Glutamatergic neuron (in vitro differentiated cells): ENCODE measurements at places on chromosomes 6 and 20.

DNA sequence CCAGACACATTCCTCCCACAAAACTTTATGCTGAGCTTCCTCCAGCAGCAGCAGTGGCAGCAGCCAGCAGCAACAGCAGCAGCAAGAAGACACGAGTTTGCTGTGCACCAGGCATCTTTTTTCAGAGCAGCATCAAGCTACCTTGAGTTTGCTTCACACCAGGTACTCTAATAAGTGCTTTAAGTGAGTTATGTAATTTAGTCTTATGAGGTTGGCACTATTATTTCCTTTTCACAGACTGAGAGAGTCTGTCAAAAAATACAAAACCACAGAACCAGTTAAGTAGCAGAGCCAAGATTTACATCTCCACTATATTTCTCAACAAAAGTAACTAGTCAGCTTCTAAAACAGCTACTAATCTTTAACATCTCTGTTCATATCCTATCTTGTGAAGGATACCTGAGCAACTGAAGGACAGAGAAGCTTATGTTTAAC, 23.7 kb downstream of the RANBP9 start:
- no peak for DNase-seq

DNA sequence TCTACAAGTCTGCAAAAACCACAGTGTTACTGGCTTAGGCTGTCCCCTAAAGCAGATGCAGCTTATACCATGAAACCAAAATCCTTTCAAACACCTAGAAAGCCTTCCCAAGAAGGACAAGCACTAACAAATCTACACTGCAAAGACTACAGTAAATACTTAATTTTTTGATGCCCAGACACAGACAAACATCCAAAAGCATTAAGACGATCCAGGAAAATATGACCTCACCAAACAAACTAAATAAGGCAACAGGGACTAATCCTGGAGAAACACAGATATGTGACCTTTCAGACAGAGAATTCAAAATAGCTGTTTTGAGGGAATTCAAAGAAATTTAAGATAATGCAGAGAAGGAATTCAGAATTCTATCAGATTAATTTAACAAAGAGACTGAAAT, 423.5 kb downstream of the COL12A1 start:
- DNase-seq = no peak

GRCh38 chr6:119463081-119463626, 113.6 kb upstream of the MAN1A1 start:
- DNase-seq = no peak

- DNase-seq = no peak
Observed at GRCh38 chr20:52937591-52938100, 34.5 kb upstream of the TSHZ2 start.

GRCh38 chr6:114092943-114093342, 122.0 kb upstream of the HDAC2 start:
- no peak for DNase-seq
